Stimulated activated CD4-positive, alpha-beta T cell treated with anti-CD3 and anti-CD28 coated beads, Interleukin-2, amount 100 ng/mL, for 48 hours (primary cell): ENCODE measurements at places on chromosomes 1 and 21.

DNA sequence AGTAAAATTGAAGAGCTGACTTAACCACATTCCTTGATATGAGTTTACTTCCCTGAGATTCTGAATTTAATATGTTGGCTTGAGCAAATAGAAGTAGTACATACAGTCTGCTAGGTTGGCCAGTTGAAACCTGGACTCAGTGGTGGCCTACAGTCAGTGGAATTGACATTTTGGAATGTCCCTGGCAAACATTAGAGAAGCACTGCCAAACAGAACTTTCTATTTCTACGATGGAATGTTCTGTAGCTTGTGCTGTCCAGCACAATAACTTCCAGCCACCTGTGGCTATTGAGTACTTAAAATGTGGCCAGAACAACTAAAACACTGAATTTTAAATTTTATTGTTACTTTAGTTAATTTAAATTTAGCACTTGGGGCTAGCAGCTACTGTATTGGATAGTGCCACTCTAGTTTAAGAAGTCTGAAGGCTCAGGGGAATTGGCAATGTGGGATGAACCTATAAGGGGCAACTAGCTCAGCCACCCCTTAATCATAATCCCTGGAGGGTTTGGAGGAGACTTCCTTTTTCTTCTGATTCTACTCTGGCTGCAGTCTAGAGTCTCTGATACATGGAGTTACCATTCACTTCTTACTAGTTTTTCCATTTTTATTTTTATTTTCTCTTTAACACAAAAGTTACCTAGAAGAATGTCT, 10.3 kb upstream of the TEDDM1 start:
- no peak for DNase-seq

DNA sequence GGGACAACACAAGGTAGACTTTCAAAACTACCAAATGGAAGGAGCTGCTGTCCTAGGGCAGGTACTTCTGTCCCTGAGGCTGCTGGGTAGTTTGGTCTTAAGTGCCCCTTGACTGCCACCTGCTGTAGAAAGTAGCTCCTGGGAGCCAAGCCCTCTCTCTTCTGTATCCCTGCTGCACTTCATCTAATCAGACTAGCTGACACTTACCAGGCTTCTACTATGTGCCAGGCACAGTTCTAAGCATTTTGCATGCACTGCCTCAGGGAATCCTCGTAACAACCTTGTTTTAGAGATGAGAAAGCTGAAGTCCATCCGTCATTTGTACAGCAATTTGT, 15.9 kb upstream of the SRSF4 start:
- DNase-seq, result peak; percentile 7

GRCh38 chr1:209531006-209531405, 52.5 kb upstream of the CAMK1G start:
- DNase-seq, result no peak

DNA sequence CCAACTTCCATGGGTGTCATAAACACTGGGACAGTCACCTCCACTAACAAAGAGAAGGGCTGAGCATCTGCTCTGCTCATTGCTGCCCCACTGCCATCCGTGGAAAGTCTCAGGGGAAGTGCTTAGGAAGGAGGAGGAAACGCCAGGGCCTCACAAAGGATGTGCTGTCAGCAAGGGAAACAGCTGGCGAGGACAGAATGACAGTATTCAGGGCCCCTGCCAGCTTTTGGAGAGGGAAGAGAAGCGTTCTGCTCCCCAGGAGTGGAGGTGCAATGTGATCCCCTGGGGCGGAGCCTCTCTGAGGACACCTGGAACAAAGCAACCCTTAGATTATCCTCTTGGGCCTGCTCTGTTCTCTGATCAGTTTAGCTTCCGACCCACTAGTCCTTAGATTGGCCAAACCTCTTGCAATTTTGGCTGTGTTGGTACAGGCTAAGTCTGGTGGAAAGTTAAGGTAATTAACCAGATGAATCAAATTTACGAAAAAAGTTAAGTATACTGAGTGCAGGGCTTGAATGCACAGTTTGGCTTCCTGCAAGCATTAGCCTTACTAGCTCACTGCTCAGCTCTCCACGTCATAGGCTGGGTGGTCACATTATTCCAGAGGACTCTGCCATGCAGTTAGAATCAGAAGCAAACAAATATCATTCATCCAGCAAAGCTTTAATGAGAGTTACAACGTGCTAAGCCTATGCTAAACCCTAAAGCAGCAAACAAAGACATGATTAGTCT, 170.2 kb upstream of the NFIA start:
- no peak for DNase-seq

DNA sequence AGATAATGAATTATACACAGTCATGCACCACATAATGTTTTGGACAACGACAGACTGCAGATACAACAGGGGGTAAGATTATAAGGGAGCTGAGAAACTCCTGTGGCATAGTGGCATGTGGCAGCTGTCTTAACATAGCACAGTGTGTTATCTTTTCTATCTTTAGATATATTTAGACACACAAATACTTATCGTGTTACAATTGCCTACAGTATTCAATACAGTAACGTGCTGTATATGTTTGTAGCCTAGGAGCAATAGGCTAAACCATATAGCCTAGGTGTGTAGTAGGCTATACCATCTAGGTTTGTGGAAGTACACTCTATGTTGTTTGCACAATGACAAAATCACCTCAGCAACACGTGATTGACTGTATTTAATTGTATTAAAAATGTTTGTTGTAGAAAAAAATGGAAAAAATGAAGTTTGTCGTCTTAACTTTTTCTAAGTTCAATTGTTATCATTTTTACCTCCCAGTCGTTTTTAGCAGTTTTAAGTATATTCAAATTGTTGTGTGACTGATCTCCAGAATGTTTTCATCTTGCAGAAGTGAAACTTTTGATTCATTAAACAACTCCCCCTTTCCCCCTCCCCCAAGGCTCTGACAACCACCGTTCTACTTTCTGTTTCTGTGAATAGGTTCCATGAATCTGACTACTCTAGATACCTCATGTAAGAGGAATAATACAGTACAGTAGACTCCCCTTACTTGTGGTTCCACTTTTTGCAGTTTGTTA, 351.0 kb upstream of the B3GALT2 start:
- peak; percentile 44 for DNase-seq

DNA sequence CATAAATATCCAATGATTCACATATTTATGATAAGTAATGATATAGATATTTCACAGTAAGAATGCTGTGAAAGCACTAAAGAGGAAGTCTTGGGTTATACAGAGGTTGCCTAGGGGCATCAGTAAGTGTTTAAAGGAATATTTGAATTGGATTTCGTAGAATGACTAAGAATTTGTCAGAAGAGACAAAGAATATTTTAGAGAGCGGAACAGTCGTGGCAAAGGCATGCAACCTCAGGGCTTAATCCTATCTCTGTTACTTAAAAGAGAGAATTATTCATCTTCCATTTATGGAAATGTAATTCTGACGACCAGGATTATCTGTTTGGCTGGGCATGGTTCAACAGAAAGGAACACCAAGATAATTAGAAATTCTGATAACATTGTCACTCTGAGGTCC, 171.9 kb upstream of the NR5A2 start:
- DNase-seq, result no peak

DNA sequence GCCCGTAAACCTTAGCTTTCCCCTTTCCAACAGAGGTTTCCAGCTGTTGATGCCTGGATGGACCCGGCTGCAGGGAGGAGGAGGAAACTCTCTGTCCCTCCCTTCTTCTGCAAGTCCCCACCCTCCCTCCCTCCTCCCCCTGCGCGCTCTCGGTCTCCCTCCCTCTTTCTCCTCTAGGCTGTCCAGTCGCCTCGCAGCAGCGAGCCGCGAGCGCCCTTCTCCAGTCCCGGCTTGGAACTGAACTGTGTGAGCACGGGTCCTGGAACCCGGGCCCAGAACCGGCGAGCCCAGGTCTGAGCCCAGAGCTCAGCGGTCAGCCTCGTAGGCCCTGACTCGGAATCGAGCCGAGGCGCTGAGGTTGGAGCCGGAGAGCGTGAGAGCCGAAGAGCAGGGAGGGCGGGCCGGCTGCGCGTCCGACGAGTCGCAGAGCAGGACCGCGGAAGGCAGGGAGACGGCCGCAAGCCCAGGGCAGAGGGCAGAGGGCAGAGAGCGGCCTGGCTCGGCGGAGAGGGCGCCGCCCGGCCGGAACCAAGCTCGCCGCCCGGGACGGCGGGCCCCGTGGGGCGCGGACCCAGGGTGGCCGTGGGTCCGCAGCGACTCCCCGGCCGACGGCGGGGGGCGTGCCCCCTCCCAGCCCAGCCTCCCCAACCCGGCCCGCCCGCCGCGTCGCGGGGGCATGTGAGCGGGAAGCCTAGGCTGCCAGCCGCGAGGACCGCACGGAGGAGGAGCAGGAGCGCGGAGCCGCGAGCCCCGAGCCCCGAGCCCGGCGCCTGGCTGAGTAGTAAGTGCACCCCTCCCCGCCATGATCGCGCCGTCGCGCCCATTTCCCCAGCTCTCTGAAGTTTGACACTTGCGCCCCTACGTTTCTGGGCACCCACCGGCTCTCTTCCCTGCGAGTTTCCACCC, at the start of gene SOX13:
Gene SOX13, plus strand, starts transcription at position 185 of the 906 bp plus-strand sequence. CDS start 39,801 bp downstream, outside the sequence.
- no peak for DNase-seq

DNA sequence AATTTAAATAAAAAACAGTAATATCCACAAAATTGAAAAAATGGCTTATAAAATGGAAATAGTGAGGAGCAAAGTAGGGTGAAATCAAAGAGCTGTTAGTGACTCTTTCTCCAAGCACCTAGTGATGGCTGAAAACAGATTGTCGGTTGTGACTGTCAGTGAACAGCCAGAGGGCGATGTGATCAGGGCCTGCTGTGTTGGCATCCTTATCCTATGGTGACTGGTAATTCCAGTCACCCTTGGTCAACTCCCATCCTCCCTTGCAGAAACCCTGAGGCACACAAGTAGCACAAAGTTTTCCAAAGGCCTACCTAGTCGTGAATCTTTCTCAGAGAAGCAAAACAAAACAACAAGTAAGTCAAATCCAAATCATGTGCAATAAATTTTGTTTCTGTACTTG, 599.8 kb upstream of the CXADR start:
- DNase-seq, result no peak

DNA sequence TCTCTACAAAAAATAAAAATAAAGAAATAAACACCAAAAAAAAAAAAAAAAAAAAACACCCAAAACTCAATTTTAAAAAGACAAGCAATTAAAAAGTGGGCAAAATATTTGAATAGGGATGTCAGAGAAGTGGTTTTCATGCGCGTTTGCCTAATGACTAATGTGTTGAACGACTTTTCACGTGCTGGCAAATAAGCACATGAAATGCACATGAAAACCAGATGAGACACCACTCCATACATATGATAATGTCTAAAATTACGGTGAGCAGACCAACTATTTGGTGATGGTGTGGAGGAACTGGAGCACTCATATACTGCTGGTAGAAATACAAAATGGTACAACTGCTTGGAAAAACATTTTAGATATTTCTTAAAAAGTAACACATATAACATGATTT, 39.4 kb upstream of the UHMK1 start:
- DNase-seq, result no peak

GRCh38 chr1:24206516-24207394, 19.7 kb upstream of the IFNLR1 start:
- DNase-seq, result no peak

- DNase-seq, result no peak
Measured at GRCh38 chr1:47987601-47988000, 9.6 kb downstream of the TRABD2B start.

DNA sequence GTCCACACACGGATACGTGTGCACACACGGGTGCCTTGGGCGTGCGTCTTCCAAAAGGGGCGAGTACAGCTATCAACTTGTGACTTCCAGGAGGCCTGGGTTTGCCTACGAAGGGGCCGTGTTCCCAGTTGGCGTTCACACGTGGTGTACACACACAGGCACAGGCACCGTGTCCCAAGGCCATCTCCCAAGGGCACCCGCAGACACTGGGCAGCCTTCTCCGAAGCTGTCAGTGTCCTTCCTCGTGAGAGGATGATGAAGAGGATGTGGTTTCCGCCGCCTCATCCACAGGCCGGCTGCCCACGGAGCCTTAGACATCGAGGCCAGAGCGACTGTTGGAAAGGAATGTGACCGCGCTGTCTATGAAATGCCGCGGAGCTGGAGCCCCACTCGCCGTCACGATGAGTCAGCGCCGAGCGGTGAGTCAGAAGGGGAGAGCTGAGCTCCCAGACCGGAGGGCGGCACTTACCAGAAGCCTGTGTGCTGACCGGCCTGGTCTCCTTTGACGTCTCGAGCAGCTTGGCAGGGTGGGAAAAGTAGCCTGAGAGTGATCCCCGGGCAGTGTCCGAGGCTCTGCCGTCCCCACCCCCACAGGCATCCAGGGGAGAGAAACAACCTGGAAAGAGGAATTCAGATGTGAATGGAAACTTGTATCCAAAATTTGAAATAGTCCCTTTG, 141.4 kb upstream of the ARHGEF16 start:
- DNase-seq, result peak; percentile 57

DNA sequence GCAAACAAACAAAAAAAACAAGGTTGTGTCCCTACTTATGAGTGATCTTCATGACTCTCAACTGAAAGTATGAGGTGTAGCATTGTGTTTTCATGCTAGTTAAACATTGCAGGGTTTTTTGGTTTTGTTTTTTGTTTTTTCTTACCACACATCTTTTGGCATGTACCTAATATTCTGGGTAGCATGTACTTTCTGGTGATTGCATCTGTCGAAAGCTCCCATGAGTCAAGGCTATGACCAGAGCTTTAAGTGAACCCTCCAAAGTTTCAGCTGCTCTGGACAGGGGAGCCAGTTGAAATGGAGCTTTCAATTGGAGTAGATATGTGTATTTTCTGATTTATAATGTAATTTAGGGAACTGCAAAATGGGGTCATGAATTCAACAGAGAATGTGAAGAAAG, 115.5 kb downstream of the KCNK2 start:
- DNase-seq, result no peak

GRCh38 chr1:147292631-147293251, 50.3 kb downstream of the CHD1L start:
- no peak for DNase-seq

- DNase-seq, result no peak
Measured at GRCh38 chr1:62693123-62693522, 4.9 kb upstream of the DOCK7 start.

DNA sequence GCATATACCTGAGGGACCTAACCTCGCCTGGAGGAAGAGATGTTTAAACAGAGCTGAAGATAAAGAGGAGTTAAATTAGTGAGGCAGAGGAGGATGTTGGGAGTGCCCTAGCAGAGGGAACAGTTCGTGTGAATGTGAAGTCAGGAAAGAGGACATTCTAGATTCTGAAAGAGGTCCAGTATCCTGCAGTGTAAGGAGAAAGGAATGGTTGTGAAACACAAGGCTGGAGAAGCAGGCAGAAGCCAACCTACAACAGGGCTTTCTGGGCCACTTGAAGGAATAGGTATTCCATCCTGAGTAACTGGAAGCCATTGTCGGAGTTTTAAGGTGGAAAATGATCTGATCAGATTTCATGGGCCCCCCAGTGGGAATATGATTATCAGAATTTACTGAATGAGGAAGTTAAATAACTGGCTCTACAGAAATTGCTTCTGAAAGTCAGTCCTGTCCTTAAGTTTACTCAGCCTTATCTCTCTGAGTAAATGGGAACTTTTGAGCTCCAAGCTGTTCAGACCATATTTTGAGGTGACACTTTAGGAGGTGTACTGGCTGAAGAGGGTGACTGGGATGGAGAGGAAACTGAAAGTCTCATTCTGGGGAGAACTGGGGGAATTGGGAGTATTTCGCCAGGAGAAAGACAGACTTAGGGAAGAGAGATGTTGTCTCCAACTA, 24.4 kb upstream of the FAAH start:
- DNase-seq, result no peak

- no peak for DNase-seq
Measured at GRCh38 chr1:117392771-117393170, 25.5 kb downstream of the MAN1A2 start.
